ENCODE measurements at places on chromosomes 16 and 17.

- DNase-seq = no peak
These were observed 25.2 kb downstream of the GRB2 start for GRCh38 chr17:75380315-75380714.

DNA sequence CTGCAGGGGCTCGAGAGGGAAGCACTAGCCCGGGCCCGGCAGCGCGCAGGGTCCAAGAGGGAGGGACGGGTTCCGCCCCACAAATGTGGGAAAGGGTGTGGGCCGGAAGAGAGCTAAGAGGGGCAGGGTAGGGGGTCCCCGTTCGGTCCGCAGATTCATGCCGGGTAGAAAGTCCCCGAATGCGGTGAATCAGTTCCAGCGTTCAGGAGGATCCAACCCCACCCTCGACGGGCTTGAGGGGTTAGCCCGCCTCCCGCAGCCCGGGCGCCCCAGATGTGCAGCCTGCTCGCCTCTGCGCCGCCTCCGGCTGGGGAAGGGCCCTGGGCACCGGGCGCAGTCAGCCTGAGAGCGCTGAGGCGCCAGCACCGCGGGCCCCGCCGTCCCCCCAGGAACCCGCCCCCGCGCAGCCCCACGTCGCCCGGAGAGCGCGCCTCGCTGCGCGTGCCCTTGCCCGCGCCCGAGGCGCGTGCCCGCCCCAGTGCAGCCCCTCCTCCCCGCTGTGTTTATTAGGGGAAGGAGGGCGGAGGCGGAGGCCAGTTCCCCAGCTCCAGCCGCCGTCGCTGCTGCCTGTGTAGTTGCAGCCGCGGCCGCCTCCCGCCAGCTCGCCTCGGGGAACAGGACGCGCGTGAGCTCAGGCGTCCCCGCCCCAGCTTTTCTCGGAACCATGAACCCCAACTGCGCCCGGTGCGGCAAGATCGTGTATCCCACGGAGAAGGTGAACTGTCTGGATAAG, at the start of gene LASP1:
LASP1 (plus strand) TSS at position 533 of the 733 bp plus-strand sequence; CDS start at position 665, 132 bp downstream.
- peak; percentile 88 for DNase-seq

DNA sequence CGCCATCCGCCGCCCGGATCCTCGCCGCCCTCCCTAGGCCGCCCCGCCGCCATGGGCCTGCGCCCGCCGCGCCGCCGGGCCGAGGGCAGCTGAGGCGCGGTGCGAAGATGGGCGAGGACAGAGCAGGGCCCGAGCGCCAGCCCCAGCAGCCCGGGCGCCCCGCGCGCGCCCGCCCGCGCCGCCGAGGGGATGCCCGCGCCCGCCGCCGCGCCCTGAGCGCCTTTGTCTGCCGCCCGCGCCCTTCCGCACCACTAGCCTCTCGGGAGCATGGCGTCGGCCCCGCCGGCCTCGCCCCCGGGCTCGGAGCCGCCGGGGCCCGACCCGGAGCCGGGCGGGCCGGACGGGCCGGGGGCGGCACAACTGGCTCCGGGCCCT, 278 bp downstream of the RAB11FIP3 start:
- DNase-seq = peak; percentile 55

- DNase-seq = no peak
These were observed 62.8 kb upstream of the ADCY9 start for GRCh38 chr16:4179020-4179419.

- peak; percentile 93 for DNase-seq
These were observed 52.2 kb downstream of the TUBD1 start for GRCh38 chr17:59840329-59841090.

DNA sequence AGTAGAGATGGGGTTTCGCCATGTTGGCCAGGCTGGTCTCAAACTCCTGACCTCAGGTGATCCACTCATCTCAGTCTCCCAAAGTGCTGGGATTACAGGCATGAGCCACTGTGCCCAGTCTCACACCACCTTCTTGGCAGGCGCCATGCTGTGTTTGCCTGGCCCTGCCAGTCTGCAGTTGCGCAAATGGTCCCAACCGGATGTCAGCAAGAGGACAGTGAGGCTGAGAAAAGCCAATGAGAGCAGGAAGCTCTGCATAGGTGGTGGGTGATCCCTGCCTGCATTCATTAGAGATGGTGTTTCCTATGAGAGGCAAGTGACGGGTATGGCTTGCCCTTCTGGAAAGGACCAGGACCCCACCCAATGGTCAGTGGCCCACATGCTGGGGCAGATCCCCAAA, 59.3 kb downstream of the PECAM1 start:
- no peak for DNase-seq

DNA sequence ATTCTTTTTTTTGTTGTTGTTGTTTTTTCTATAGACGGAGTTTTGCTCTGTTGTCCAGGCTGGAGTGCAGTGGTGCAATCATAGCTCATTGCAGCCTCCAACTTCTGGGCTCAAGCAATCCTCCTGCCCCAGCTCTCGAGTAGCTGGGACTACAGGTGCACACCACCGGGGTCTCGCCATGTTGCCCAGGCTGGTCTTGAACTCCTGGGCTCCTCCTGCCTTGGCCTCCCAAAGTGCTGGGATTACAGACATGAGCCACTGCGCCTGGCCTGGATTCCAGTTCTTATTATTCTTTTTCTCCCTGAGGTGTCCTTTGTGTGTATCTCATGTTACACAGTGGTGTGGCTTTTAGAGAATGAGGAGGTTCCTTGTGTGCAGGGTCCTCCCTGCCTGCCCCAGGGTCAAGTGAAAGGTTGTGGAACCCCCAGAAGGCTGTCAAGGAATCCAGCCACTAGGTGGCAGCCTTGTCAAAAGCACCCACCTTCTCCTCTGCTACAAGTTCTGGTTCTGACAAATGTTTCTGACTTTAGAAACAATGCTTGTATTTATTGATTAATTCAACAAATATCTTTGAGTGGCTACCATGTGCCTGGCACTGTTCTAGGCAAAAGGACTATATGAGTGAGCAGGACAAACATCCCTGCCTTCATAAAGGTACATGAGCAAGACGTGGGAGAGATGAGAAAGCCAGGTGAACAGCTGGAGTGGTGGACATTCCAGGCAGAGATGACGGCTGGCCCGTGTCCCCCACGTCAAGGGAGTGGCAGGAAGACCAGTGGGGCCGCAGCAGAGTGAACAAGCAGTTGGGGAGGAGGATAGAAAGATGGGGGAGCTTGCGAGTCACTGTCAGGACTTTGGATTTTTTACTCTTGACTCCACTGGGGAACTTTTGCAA, 112.4 kb downstream of the SPECC1 start:
- peak; percentile 87 for DNase-seq

- no peak for DNase-seq
These were observed 46.1 kb upstream of the MYOCD start for GRCh38 chr17:12619459-12620199.

DNA sequence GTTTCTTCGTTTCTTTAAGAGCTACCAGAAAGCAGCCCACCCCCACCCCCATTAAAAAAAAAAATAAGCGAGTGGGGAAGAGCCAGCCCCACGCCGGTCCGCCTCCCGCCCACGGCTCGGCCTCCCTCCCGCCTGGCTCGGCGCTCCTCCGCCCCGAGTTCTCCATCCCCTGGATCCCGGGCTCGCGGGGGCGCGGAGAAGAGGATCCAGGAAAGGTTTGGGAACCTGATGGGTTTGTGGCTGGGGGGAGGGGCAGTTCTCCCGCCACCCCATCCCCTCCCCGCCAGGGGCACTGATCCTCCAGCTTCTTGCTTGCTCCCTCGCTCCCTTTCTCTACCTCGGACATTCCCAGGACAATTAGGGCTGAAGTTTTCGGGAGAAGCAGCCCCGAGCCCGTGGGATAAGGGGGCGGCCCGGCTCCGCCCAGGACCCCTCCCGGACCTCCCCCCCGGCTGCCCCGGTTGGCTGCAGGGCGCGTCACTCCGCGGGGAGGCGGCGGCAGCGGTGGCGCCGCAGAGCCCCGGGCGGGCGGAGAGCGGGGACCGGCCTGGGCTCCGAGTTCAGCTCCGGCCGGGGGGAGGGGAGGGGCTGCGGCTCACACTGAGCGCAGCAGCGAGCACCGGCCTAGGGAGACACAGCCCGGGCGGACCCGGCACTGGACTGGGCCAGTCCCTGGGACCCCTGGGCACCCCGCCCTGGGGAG, 1.0 kb upstream of the SALL1 start:
- DNase-seq = peak; percentile 88

DNA sequence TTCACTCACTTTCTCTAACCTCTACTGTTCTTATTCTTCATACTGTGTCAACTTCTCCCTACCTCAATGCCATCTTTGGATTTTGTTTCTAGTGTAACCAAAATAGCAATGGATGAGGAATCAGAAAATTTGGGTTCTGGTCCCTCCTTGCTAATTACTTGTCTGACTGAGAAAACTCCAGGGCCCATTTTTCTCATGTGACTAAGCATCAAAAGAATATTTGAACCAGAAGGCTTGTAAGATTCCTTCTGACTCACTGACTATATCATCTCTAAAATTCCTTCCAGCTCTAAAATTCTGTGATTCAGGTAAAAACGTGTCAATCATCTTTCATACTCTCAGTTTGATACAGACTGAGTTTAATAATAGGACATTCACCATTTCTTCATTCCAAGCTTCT, 57.9 kb downstream of the BRIP1 start:
- no peak for DNase-seq

GRCh38 chr17:3547628-3548027, 10.0 kb downstream of the TRPV3 start:
- no peak for DNase-seq

DNA sequence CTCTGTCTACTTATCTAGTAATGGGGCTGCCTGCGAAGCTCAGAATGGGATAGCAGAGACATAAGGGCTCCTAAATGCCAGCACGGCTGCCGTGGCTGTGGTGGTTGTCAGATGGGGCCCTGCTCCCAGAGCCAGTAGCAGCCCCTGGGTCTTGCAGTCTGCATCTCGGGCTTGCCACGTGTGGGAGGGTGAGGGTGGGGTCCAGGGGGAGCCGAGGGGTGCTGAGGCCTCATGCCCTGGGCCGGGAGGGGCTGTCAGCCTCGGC, 88.8 kb upstream of the GSE1 start:
- no peak for DNase-seq

GRCh38 chr17:37699285-37699973, 45.4 kb downstream of the HNF1B start:
- DNase-seq = no peak

- DNase-seq = peak; percentile 48
These were observed 800 bp downstream of the PLEKHH3 start for GRCh38 chr17:42675965-42676423.

- DNase-seq = no peak
These were observed 605.8 kb upstream of the CDH11 start for GRCh38 chr16:65727534-65728137.

- DNase-seq = peak; percentile 99
These were observed 31.3 kb downstream of the ZCCHC14 start for GRCh38 chr16:87461466-87461991.

DNA sequence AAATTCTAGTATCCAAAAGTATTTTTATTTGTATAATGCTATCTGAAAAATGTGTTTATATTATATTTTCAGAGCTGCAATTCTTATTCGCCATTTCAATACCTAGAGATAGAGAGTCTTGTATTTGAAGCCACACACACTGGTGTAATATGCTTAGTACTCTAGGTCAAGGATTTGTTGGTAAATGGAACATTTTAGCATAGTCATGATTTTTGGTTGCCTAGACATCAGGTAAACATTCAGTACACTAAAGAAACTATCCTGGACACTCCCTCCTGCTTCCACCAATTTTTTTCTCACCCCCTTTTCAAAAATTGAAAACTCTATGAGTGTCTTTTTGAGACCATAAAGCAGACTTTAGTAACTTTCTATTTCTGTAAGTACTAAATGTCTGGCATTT, 20.8 kb downstream of the ABHD15 start:
- DNase-seq = no peak

DNA sequence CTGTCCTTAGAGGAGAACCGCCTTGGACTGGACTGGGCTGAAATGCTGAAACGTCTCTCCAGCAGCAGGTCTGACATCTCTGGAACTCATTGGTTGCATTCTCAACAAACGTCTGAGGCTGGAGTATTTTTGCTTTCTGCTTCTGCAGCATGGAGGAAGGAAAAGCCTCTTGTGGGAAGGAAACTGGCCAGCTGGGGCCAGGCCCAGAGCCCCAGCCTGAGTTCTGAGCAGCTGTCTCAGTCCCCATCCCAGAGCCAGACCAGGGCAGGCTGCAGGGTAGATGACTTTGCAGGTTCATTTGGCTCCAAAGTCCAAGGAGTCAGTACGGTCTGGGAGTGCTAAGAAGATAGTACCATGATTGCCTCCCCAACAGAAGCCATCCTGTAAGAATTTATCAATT, 18.3 kb downstream of the TEKT3 start:
- DNase-seq = no peak

DNA sequence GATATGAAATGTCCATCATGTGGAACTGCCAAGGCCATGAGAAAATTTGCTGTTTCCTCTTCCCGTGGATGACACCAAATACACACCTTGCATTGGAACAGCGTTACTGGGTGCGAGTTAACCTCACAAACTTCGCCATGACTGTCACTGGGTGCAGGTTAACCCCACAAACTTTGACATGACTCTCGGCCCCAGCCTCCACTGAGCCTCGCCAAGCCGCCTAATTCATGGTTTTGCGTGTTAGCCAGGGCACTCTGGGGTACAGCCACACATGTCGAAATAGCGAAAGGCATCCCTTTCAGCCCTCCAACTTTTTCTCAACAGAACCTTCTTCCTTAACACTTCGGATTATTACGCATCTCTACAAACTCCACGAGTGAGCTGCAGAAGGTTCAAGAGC, 10.6 kb upstream of the KCTD5 start:
- DNase-seq = no peak

Measured in GM23338 (cell line).